Skin of body (tissue), 3 donors: ENCODE measurements at places on chromosomes 1 and 21. TPM values are rescaled to one million over a fixed set of nuclear protein-coding genes. Genes with fewer than 3 reads are reported as not detected.

DNA sequence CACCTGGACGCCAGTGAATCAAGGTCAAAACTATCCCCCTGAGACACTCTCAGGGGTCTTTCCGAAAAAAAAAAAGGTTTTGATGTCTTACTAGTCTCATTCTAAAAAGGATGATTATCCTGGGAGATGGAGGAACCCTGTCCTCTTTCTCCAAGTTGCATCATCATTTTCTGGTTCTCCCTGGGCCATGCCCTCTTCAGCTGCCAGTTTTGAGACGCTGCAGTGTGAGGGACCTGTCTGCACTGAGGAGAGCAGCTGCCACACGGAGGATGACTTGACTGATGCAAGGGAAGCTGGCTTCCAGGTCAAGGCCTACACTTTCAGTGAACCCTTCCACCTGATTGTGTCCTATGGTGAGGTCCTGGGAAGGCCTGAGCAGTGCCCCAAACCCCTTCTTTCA lies 3.5 kb downstream of the FCRLA start:
- DNase-seq: no peak

DNA sequence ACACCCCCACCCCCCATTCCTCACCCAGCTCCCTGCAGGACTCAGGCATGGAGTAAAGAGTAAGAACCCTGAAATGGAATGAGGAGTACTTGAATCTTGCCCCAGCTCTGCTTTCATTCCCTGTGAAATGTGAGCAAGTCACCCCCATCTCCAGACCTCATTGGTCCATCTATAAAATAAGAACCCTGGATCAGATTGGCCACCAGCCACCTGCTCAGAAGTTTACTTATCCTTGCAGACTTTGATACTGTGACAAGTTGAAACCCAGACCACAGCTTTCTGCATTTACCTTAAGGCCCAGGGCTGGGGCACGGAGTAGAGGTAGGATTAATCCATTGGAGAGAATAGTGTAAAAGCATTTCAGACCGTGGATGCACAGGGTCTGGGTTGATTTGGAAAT lies 2.2 kb downstream of the KISS1 start:
- no peak for DNase-seq

DNA sequence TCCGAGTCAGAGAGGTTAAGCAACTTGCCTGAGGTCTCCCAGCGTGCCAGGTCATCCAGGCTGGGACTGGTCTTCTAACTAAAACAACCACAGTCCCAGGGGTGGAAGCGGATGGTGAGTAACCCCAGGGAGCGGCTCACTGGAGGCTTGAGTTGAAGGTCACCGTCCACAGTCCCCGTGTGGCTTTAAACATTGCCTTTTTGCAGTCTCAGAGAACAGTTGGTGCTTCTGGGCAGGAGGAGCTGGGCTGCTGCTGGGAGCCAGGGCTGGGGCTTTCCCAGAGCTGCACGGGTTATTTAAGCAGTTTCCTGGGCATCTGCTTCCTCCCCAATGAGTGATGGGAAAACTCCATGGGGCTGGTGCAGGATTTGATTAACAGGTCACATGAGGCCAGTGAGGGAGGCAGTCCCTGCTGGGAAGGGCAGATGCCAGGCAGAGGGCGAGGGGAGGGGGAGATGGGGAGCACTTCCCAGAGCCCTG lies 12.3 kb downstream of the ARHGEF10L start:
- DNase-seq: no peak

RNASEL gene
- total RNA-seq: 6.6 TPM

DNA sequence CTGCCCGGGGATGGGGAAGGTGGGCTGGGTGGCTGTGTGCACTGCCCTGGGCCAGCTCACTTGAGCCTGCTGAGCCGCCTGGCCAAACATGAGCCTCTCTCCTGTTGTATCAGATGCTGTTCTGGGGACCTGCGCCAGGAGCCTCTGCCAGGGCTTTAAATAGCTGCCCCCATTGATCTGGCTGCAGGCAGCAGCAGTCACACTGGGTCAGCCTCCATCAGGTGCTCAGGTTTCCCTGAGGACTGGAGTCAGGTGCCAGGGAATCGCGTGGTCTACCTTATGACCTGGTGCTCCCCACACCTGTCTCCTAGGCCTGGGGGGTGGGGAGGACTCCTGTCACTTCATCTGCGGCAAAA lies 700 bp upstream of the CCDC28B start:
- no peak for DNase-seq
